ENCODE measurements at places on chromosomes 12 and 14.

DNA sequence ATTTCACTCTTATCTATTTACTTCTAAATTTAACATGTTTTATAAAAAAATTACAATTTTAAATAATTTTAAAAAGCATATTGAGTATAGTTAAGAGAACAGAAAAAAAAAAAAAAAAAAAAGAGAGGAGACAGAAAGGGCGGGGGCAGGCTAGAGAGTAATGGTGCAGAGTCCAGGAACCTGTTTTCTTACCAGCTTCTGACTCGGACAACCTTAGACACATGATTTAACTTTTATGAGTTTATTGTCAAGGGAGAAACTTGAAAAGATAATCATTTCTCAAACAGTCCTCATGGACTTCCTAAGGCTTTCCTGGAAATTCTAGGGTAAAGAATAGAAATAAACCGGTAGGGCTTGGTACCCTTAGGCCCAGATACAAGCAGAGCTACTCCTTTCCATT lies 84.3 kb downstream of the RPS6KA5 start:
- DNase-seq: no peak

DNA sequence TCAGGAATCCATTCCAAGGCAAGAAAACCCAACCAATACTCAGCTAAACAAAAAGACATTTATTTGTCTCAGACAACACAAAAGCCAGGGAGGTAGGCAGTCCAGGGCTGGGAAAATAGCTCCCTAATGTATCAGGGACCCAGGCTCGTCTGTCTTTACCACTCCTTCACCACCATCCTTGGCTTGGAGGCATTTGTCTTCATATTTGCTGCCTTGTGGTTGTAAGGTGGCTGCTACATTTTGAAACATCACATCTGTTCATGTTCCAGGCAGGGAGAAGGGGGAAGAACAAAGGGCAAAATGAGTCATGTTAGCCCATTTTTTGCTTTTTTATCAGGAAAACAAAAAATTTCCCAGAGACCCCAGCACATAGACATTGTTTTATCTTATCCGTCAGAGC lies 44.8 kb upstream of the PCED1B start:
- DNase-seq: no peak

- no peak for DNase-seq
Observed at GRCh38 chr12:124175704-124176103, 119.2 kb upstream of the RFLNA start.

- DNase-seq: peak; percentile 91
Observed at GRCh38 chr12:84727961-84728360, 184.6 kb downstream of the SLC6A15 start.

DNA sequence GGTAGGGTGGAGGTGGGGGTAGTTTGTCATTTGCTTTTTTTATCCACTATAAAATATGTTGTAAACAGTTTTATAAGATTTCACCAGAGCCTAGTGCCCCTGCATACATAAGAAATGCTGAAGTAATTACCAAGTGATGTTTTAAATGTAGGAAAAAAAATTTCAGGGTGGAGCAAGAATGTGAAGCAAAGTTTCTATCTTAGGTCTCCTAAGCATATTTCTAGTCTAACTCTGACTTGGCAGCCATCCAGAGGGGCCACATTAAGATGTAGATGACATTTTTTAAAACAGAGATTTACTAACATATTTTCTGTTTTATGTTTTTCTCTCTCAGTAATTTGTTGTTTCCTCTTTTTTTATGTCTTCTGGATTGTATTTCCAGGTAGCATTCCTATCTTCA lies 15.8 kb upstream of the KRAS start:
- no peak for DNase-seq

GRCh38 chr14:94754391-94754942 lies 15.4 kb downstream of the GSC start:
- DNase-seq: no peak

GRCh38 chr14:72443256-72443655 lies 450.6 kb downstream of the DPF3 start:
- DNase-seq: no peak

DNA sequence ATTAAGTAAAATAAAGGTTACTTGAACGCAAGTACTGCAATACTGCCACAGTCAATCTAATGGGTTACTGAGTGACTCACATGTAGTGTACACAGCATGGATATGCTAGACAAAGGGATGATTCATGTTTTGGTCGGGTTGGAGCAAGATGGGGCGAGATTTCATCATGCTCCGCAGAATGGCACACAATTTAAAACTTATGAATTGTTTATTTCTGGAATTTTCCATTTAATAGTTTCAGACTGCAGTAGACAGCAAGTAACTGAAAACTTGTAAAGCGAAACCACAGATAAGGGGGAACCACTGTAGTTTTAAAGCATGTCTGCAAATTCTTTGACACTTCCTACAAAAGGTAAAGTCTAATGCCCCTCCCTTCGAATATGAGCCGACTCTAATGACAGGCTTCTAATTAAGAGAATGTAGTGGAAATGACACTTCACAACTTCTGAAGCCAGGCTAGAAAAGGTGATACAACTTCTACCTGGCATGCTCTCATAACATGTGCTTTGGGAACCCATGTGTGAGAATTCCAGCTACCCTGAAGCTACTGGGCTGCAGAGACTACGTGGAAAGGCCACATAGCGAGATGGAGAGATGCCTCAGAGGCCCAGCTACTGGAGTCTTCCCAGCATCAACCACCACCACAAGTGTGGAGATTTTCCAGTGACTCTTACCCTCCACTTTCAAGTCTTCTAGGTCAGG lies 13.9 kb upstream of the TCP11L2 start:
- DNase-seq: no peak

DNA sequence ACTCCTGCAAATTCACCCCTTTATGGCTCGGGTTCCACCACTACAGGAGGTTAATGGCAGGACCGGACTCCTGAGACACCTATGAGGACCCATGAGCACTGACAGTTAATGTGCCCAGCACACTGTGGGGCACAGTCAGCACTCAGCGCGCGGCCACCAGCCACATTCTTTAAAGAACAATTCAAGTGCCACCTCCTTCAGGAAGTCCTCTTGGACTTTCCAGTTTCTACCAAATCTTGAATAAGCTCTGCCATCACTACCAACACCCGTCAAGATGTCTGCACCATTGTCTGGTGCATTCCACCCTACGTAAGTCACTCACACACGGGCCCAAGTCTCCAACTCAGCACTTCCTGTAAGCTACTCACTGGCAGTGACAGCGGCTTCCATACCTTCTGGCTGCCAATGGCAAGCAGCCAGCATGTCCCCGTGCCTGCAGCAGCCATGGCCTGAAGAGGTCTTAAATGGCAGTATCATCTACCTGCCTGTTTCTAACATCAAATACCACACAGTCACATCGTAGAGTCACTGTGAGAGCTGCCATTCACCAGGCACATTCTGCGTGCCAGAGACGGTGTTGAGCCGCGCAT lies 48.5 kb downstream of the CDC42BPB start:
- no peak for DNase-seq

- DNase-seq: no peak
Observed at GRCh38 chr12:117002051-117002817, 91.5 kb downstream of the FBXW8 start.

GRCh38 chr12:64609536-64610078 lies 688 bp upstream of the RASSF3 start:
- DNase-seq: peak; percentile 51

DNA sequence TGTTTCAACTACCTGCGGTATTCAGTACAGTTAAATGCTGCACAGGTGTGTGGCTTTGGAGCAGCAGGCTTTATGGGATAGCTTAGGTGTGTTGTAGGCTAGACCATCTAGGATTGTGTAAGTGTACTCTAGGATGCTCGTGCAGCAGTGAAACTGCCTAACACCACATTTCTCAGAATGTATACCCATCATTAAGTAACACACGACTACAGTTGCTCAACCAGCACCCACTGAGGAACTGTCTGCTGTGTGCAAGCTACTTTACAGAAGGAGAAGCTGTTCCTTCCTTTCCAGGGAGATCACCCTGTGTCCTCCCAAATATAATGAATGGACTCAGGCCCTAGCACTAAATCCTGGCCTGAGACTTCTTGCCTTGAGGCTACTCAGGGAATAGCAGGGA lies 94.8 kb downstream of the SLC24A4 start:
- DNase-seq: no peak

DNA sequence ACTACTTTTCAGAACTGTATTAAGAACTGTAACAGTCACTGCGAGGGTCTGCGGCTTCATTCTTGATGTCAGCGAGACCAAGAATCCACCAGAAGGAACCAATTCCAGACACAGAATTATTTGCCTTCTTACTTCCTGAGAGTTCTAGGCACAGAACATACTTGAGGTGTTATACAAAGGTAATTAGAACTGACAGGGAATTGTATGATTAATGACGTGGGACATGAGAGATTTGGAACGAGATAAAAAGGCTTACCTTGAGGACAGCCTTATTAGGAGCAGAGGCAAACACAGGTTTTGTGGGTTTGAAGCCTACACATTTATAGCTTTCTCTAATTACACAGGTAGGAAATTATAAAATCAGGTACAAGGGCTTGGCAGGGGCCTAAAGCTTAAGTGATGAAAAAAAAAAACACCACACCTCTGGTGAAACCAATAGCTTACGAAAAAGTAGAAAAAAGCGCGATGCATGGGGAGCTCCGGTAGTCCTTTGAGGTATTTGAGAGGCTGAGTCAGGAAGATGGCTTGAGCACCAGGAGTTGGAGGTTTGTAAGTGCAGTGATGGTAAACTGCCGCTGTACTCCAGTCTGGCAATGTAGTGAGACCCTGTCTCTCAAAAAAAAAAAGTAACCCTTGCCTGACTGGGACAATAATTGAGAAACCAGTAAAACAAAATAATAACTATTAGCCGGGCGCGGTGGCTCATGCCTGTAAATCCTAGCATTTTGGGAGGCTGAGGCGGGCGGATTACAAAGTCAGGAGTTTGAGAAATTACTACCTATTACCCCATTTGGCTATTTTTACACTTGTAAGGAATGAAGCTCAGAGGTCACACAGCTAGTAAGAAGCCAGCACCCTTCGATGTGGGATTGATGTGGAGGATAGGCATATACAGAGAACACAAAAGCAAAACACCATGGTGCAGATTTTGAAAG lies 795 bp upstream of the ACOT2 start:
- no peak for DNase-seq

GRCh38 chr14:36989806-36990205 lies 182.6 kb downstream of the SLC25A21 start:
- DNase-seq: no peak

GRCh38 chr12:122951979-122952892 lies 14.0 kb downstream of the ABCB9 start:
- DNase-seq: peak; percentile 59
